SW480 (cell line): ENCODE measurements at places on chromosomes 6 and 20.

DNA sequence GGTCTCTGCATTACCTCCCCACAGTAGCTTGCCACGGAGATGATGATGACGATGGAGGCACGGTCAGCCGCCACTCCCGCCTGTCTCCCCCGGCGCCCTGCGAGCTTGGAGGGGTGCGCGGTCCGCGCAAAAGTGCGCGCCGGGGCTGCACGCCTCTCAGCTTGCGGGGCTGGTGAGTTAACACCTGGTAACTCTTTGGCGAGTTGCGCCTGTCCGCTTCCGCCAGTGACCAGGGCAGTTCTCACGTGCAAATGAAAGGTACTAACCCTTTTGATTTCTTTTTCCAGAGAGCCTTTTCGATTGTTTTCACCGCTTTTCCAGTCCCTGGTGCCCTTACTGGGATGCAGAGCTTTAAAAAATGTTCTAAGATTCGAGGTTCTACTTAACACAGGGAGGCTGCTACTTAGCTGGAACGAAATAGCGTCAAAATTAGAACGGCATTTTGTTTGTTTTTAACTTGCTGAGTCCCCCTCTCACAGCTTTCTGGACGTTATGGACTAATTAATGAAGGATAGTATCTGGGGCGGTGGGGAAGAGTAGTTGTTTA, 6.2 kb downstream of the GRIK2 start:
- no peak for DNase-seq

GRCh38 chr6:13299403-13299821, 28.9 kb downstream of the TBC1D7 start:
- DNase-seq, result no peak

DNA sequence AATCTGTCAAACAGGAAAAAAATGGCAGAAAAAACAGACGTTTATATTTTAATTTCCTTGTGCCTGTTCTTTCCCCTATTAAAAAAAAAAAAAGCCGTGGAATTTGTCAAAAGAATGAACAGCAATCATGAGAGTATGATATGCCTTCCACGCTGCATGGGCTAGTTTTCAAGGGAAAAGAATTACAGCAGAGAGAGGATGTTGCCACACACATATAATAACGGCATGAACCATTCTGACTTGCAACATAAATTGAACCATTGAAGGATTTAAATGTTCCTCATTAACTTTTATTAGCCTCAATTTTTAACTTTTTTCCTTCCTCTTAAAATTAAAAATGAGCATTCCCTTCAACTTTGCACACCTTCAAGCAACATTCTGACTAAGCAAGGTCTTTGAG, 301.8 kb downstream of the FOXC1 start:
- no peak for DNase-seq

DNA sequence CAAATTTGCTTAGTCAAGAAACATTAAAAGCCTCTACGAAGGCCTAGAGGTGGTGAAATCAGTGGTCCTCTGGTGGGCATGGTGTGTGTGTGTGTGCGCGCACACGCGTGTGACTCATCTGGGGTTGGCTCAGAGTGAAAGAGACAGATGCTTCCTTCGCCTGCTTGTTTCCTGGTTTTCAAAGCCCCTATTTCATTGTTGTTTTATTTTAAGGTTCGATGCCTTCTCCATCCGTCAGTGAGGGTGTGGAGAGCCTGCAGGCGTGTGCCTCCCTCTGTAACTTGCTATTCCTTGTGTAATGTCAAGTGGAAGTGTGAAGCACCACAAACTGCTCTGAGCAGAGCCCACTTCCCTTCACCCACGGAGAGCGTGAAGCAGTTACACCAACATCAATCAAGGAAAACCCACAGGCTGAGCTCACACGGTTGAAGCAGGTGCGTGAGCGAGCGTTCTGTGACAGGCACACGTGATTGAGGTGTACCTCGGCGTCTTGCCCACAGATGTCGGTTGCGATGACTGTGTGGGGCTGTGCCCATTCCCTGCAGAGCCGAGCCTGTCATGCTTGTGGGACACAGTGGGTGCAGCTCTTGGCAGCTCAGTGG, 233.9 kb downstream of the PRL start:
- DNase-seq, result peak; percentile 38

GRCh38 chr6:149236589-149236988, 80.9 kb upstream of the TAB2 start:
- DNase-seq, result no peak

- no peak for DNase-seq
Observed at GRCh38 chr6:146891615-146892265, 293.0 kb downstream of the ADGB start.

DNA sequence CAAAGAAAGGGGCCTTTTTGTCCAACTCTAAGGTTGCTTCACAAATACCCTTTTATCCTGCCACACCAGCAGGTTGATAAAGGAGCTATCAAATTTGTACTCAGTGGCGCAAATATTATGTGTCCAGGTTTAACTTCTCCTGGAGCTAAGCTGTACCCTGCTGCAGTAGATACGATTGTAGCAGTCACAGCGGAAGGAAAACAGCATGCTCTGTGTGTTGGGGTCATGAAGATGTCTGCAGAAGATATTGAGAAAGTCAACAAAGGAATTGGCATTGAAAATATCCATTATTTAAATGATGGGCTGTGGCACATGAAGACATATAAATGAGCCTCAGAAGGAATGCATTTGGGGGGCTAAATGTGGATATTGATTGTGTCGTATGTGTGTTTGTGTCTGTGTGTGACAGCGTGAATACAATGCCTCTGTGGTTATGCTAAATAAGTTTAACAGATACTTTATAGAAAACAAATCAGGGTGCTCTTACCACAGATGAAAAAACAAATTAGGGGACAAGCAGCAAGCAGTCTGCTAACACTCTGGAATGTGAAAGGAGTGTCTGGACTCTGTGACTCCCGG, 33.6 kb downstream of the HM13 start:
- DNase-seq, result no peak

- no peak for DNase-seq
Observed at GRCh38 chr6:79045966-79046365, 32.1 kb downstream of the PHIP start.

DNA sequence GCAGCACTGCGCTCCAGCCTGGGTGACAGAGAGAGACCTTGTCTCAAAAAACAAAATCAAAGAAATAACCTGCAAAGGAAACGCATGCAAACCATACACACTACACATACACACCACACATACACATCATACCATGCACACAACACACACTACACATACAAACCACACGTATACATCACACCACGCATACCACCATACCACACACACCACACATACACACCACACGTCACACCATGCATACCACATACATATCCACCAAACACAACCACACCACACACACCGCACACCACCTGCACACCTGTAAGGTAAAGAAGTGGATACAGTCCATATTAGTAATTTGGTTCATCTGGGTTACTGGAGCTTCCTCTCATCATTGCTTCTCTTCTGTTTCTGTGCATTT, 32.3 kb upstream of the F13A1 start:
- no peak for DNase-seq

DNA sequence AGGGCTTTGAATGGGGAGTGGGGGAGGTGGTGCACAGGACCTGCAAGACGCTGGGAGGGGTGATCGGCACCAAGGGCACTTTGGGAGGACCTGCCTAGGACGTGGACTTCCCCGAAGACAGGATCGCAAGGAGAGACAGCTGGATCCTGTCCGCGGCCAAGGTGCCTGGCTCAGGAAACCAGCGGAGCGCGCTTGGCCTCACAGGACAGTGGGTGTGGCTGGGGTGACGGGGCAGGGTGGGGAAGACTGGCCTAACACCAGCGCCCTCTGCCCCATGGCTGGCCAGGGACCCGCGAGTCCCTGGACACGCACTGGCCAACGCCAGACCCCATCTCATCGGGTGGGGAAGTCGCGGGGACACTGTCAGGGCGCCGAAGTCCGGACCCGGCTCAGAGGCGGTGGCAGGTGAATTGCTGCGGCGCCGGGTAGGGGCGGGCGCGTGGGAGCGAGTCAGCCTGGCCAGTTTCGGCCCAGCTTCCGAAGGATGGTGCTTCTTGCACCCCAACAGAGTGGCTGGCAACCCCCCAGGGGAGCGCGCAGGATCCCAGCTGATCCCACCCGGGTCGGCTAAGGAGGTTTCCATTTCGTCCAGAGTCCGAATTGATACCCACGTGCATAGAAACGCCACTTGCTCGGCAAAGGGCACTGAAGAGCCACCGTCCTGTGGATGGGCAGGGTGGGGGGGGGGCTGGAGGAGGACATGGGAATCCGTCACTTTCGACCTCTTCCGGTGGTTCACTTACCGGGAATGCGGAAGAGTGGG, 785 bp upstream of the THBD start:
- no peak for DNase-seq

- DNase-seq, result no peak
Observed at GRCh38 chr20:22408521-22409402, 175.6 kb downstream of the FOXA2 start.

- peak; percentile 36 for DNase-seq
Observed at GRCh38 chr6:35173427-35174087, 32.4 kb upstream of the TCP11 start.

- DNase-seq, result no peak
Observed at GRCh38 chr6:35065441-35065800, 75.7 kb downstream of the TCP11 start.

DNA sequence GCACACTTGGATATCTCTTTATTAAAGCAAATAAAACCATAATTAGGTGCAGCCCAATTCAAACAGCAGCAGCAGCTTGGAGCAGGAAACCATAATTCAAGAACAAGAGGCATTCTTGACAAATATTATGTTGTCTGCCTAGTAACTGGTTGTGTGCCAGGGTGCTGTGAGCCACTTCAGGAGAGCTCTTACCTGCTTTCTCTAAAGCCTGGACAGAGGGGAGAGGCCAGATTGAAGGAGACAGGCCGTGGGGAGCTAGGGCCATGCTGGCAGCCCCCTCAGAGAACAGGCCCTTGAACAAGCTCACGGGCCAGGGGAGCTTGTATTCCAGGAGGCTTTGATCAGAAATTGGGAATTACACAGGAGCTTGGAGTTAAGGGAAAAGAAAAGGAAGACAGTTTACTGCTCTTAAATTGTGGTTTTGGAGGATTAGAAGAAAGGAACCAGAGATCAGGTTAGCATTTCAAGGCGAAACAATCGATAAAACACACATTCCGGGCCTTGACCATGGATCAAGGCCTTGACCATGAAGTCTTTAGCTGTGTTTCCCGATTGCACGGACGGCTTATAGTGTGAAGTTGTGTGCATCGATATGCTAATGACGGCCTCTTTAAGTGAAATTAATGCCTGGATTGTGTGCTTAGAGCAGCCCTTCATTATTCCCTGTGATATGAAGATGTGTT, 69.8 kb upstream of the NKX2-2 start:
- DNase-seq, result no peak

DNA sequence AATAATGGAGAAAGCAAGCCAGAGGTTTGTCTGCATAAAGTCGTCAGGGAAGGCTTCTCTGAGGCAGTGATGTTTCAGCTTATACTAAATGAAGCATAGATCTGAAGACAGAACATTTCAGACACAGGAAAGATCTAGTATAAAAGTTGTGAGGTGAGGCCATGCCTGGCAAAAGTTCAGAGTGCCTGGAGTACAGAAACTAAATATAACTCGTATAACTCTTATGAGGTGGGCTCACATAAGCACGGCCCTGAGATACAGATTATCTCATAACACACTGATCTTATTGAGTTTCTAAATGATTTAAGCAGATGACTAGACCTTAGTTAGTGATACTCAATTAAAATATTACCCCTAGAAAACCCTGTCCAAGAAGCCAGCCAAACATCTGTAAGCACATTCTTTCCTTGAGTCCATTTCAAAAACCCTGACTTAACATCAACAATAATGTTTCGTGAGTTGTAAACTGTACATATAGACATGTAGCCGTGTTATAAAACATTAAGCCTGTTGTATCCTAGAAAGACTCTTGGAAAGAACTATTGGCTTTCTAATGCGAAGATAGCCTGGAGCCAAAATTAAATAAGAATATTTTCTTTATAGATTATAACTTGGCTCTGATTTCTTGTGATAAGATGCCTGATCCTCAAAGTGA, 667.6 kb downstream of the TENT5A start:
- no peak for DNase-seq

- DNase-seq, result peak; percentile 58
Observed at GRCh38 chr20:36745234-36745926, 510 bp downstream of the NDRG3 start.

DNA sequence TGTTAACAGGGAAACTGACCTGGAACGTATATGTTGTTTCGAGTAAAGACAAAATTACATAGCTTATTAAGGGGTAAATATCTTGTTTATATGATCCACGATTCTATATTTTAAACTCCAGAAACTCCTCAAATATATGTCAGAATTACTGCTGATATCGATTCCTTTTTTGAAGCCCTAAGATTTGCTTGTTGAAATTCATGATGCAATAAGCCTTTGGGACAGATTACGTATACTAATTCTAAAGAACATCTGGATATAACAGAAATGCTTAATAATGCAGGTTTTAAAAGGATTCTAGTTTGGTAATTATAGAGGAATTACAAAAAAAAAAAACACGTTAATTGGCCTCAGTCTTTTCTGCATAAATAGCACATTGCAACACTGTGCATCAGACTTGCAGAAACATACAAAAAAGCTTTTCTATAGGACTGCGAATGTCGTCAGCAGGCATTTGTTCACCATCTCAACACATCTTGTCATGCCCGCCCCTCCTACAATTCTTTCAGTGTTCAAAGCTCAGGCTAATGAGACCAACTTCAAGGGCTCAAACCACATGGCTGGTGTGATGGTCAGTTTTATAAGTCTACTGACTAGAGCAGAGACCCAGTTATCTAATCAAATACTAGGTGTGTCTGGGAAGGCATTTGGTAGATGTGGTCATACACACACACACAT, 74.9 kb downstream of the AGPAT4 start:
- peak; percentile 9 for DNase-seq

GRCh38 chr6:99393698-99394531, at the start of gene COQ3:
COQ3 (minus strand) TSS chr6:99394195; CDS start chr6:99394179, 16 bp downstream.
- DNase-seq, result peak; percentile 37

DNA sequence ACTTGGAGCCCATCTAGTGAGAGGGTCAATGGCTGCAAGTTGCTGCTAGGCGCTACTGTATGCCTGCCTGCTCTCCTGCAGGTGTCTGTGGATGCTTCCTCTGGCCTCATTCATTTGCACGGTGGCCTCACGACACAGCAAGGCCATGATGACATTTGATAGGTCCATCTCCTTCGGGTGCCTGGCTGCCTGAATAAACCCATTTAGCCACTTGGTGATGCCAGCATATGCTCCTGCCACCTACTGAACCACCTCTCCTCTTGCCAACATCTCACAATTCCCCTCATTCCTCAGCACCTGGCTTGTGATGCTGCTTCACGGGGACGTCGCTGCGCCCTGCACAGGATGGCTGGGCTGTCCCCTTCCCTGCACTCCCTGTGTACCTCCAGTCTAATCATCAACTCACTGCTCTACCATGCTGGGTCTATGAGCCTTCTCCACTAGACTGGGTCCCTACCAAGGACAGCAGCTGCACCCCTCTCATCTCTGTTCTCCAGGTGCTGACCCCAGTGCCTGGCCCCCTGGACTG, 51.1 kb downstream of the AGPAT4 start:
- no peak for DNase-seq

GRCh38 chr6:125294925-125295324, 6.8 kb downstream of the HDDC2 start:
- DNase-seq, result no peak

DNA sequence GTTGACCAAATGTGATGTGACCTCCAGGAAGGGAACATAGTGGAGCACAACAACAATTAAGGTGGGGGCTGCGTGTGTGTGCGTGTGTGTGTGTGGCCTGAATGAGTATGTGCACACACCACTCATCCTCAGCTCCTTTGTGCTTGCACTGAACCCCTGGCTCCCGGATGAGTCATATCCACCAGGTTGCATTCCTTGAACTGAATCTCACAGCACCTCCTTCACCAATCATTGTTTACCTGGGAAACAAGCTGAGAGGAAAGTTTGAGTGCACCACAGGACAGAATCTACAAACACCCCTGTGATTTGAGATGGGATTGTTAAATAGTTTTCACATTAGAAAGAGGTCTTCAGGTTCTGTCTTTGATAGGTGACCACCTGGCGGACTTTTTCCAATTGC, 33.7 kb upstream of the GPR6 start:
- peak; percentile 57 for DNase-seq
